ENCODE measurements at places on chromosomes 11 and 22.

- no peak for DNase-seq
Observed at GRCh38 chr11:74791333-74792100, 42.9 kb downstream of the RNF169 start.

DNA sequence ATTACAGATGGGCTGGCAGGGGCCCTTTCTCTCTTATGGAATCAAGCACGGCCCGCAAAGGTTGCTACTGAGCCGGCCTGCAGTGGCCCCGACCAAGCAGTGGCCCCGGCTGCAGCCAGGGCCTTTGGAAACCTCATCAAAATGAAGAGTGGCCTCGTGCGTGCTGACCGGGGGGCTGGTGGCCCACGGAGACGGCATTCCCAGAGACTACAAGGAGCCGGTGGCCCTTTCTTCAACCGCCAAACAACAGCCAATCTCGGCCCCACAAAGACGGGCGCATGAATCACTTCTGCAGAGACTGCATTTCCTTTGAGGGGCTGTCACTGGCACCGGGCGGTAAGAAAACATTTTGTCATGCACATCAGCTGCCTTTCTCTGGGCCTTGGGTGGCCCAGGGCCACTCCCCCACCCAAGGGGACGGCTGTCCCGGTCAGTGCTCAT, 43.1 kb upstream of the FGF3 start:
- no peak for DNase-seq

DNA sequence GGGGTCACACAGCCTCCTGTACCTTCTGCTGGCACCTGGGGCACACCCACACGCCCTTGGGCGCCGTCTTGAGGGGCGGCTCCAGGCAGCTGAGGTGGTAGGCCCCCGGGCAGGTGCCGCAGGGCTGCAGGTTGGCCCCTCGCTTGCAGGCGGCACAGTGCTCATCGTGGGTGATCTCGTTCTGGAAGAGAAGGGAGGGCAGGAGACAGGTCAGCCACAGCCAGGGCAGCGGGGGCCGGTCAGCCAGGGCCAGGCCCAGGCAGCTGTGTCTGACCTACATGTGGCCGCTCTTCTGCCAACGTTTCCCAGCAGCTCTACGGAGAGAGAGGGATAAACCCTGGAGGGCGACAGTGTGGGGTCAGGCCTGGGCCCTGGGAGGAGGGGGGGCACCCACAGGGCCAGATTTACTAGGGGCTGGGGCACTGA, 121.9 kb downstream of the PHF21B start:
- no peak for DNase-seq

DNA sequence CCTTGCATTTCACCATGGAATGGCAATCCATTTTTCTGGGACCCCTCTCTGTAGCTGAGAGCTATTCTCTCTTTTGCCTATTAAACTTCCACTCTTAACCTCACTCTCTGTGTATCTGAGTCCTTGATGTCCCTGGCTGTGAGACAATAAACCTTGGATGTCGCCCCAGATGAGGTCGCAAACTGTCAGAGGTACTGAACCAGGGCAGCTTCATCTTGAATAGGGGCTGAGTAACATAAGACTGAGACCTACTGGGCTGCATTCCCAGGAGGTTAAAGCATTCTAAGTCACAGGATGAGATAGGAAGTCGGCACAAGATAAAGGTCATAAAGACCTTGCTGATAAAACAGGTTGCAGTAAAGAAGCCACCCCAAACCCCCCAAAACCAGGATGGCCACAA, 68.0 kb downstream of the RSF1 start:
- DNase-seq, result no peak

Measured in AG09319 (cell line).